ENCODE measurements at places on chromosomes 2 and 18.

DNA sequence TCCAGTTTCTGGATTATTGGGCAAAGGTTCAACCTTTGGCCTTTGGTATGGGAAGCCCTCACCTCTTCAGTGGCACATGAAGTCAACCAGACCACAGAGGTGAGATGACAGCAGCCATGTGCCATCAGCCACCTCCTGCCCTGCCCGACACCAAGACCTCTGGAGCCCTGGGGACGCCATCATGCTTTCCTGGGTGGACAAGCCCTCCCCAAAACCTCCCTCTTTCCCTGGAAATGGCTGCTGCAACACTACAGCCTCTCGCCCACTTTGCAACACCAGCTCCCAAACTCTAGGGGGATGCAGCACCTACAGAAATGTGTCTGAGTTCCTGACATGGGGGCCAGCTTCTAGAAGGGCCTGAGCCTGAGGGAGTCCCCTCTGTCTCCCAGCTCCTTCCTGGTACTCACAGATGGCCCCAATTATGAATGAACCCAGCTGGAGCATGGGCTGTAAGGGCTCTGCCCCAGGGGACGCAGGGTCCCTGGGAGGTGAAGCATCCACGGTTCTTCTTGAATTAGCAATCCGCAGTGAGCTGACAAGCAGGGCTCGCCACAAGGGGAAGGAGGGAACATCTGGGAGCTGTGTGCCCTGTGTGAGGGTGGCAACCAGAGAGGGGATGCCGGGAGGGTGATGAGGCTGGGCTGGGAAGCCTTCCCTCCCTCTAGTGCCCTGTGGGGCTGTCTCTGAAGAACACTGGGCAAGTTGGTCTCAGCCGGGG lies 268.5 kb upstream of the HDAC4 start:
- DNase-seq, result no peak

DNA sequence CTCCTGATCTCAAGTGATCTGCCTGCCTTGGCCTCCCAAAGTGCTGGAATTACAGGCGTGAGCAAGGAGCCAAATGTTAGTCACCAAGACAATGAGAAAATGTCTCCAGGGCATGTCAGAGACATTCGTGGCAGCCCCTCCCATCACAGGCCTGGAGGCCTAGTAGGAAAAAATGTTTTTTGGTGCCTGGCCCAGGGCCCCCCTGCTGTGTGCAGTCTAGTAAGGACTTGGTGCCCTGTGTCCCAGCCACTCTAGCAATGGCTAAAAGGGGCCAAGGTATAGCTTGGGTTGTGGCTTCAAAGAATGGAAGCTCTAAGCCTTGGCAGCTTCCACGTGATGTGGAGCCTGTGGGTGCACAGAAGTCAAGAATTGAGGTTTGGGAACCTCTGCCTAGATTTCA lies 12.5 kb upstream of the TXNL4A start:
- DNase-seq, result no peak

- DNase-seq, result no peak
Observed at GRCh38 chr2:195645413-195645812, 11.6 kb upstream of the SLC39A10 start.

DNA sequence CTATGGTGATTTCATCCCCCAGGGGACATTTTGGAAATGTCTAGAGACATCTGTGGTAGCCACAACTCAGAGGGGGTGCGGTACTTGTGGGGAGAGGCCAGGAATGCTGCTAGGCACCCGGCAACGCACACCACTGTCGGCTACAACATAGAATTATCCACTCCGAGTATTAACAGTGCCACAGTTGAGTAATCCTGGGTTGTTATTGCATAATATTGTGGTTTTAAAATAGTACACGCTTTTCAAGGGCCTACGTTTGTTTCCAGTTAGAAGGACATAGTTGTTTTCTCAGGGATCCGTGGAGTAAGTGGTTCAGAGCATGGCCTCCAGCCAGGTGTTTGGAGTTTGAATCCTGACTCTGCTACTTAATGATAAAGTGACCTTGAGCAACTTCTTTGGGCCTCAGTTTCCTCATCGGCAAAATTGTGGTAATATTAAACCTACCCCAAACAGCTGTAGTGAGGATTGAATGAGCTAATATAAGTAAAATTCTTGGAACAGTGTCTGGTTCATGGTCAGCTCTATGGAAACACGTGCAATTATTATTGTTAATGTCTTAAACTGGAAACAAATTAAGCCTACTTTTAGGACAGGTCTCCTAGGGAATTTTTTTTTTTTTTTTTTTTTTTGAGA lies 24.5 kb downstream of the CYP27A1 start:
- peak; percentile 82 for DNase-seq

DNA sequence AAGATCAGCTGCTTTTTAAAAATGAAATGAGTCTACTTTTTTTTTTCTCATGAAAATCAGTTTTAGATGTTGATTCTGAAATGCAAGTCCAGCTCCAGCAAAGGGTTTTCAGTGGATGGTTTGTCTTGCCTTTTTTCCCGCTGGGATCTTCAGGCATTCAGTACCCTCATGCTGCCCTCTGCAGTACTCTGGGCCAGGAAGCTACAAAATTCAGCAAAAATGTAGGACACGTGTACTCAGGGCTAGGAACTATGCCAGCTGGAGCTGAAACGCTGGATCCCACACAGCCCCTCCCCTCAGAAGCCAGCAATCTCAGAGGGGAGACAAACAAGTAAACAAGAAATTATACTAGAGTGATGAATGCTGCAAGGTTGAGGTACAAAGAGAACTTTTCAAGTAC lies 97.3 kb downstream of the MMADHC start:
- no peak for DNase-seq

- DNase-seq, result no peak
Observed at GRCh38 chr2:220552790-220553535, 925.5 kb downstream of the SLC4A3 start.

- DNase-seq, result no peak
Observed at GRCh38 chr2:14577843-14578242, 54.7 kb upstream of the LRATD1 start.

DNA sequence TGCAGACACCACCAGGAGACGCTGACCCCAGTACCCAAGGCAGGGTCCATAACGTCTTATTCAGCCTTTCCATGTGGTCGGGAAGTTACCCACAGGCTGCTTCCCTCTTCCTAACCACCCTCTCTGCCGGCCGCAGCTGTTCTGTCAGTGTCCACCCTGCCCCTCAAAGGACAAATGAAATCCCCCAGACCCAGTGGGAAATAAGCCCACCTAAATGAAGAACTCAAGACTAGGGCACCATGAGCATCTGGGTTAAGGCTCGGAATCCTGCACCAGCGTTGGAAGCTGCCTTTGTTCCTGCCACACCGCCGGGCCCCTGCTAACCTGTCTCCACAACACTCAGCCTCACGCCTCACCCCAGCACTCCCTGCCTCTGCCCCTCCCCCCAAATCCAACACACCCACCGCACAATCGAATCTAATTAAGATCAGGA lies 21.7 kb downstream of the BCL11A start:
- DNase-seq, result no peak

DNA sequence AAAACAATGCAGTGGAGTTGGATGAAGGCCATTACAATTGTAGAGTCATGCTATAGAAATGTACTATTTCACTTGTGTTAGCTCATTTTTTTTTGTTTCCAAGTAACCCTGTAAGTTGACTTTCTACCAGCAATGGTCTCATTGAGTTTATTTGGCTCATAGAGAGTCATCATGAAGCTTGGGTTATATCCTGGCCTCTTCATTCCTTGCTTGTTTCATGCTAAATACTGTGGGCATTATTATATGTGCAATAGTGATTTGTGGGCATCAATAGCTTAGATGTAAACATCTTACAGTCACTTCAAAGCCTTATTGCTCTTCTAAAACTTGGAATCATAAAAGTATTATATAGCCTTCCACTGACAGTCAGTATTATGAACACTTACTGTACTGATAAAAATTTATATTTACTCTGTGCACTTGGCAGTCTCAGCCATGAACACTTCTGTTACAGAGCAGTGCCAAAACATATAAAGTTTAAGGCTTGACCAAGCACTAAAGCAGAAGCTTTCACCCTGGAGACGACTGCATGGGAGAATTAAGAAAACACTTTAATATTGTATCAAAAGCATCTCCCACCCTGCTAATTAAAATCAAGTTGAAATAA lies 751.2 kb downstream of the SATB2 start:
- DNase-seq, result no peak
